Kidney capillary endothelial cell (primary cell): ENCODE measurements at places on chromosomes 4 and X.

DNA sequence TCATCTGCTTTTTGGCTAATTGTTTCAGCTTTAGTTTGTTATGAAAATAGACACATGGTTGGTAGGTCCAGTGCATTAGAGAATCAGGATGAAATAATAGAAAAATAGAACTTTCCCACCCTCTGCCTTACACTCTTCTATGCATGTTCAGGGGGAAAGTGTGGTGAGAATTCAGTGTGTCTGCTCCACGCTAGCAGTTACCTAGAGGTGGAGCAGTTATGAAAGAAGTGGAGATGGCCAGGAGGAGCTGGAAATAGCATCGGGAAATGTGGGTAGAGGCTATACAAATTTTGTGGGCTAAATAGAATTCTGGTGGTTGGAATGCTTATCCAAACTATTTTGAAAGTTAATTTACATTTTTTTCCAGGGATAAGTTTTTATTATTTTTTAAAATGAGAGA is 91.4 kb upstream of the MAD2L1 start:
- DNase-seq: no peak

GRCh38 chrX:100975212-100975611 is 5.7 kb downstream of the ARL13A start:
- no peak for DNase-seq

DNA sequence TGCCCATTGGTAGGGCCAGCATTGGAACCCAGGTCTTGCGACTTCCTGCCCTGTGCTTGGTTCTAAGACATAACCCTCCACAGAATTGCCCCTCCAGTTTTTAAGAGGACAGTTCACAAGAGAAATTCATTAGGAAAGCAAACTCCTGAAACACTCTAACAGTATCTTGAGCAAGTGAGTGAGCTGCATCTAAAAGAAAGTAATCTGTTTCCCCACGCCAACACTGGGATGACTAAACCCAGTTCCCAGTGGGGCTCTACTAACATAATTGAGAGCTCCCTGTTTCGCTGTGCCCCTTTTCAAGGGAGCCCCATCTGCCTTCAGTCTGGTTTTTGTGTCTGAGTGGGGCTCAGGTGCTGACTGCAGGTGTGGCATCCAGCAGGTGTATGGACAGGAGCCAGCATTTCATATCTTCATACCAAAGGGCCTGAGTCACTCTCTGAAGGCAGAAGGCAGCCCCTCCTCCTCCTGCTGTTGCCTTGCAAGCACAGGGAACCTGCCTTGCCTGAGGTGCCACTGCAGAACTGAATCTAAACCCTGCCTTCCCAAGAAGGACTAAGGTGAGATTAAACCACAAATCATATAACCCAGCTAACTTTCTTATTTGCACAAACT is 8.0 kb downstream of the AMOT start:
- DNase-seq: no peak

DNA sequence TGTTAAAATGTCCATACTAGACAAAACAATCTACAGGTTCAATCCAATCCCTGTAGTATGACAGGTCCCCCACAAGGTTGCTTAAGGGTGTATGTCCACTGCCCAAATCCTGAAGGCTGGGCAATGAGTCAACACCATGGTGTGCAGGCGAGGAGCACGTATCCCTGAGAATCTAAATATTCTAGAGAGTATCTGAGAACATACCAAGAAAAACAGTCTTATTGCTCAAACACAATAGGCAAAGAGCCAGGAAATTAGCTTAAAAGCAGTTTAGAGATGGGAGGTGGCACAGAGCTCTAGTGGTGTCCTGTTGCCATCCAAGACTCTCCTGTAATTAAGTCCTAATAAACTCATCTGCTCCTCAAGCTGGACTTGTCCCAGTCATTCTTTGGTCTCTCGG is 37.0 kb downstream of the RCHY1 start:
- DNase-seq: no peak

GRCh38 chrX:130125091-130125874 is 15.0 kb upstream of the ELF4 start:
- DNase-seq: no peak

DNA sequence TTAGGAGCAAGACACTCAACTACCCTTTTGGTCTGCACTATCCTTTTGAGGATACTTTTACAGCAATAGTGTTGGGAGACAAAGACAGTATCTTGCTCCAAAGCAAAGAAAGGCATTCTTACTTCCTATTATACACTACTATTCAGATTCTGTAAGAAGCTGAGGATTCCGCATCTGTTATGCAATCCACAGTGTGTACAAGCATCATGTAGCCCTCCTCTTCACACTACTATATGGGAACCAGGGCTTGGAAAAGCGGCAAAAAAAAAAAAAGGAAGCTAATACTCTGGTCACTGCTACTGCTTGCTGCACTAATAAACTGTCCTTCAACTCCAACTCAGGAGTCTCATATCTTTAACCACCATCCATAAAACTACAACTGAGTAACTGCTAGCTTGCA is 59.1 kb downstream of the FBXW7 start:
- DNase-seq: no peak

DNA sequence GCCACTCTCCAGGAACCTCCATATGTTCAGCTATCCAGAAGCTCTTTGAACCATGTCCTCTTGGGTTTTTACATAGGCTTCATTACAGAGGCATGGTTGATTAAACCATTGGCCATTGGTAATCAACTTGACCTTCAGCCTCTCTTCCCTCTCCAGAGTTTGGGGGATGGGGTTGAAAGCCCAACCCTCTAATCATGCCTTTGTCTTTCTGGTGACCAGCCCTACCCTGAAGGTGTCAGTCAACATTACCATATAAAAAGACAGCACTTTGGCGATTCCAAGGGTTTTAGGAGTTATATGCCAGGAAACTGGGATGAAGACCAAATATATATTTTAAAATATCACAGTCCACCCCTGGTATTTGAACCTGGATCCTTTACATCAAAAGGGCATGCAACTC is 222.5 kb downstream of the CHIC1 start:
- no peak for DNase-seq

GRCh38 chr4:135277068-135277979 is 1075.7 kb upstream of the PABPC4L start:
- DNase-seq: no peak

DNA sequence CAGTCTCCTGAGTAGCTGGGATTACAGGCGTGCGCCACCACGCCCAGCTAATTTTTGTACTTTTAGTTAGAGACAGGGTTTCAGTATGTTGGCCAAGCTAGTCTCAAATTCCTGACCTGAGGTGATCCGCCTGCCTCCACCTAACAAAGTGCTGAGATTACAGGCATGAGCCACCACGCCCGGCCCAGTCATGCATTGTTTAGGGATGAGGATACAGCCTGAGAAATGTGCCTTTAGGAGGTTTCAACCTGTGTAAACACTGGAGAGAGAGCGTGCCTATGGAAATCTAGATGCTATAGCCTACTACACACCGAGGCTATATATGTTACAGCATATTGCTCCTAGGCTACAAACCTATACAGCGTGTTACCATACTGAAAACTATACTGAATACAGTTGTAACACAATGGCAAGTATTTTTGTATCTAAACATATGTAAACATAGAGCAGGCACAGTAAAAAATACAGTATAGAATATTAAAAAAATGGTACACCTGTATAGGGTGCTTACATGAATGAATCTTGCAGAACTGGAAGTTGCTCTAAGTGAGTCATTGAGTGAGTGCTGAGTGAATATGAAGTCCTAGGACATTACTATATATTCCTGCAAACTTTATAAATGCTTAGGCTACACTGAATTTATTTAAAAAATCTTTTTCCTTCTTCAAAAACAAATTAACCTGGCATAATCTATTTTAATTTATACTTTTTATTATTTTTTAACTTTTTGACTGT is 588.2 kb upstream of the ADGRL3 start:
- no peak for DNase-seq

- DNase-seq: no peak
Measured at GRCh38 chrX:46588263-46588662, 14.7 kb downstream of the CHST7 start.

DNA sequence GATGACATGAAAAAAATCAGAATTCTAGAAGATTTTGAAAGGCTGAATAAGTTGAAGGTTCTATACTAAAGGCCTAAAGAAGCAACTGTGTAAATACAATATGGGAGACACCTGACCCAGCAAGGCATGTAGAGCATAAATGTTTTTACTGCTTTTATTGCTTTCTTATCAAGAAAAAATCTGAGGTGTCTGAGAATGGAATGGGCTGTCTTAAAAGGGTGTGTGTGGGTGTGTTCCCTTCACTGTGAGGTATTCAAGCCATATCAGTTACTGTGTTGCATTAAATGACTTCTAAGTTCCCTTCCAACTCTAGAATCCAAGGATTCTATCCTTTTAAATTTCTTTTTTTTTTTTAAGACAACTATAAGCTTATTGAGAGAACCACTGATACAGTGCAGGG is 15.7 kb downstream of the ATP8A1 start:
- no peak for DNase-seq

DNA sequence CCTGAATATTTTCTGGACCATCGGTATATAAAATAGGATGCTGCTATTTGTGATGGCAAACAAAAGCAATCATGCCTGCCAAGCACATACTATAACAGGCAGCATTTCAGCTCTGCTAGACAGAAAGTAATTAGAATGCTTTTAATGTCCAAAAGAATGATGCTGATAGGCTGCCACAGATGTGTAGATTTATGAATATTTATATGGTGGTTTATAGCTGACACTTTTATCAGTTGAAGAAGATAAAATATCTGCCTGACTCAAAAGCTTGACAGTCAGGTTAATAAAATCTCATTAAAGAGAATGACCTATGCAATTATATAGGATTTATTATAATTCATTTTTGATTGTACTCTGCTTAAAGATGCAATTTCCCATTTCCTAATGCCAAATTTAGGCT is 4.0 kb downstream of the BEND4 start:
- DNase-seq: no peak

DNA sequence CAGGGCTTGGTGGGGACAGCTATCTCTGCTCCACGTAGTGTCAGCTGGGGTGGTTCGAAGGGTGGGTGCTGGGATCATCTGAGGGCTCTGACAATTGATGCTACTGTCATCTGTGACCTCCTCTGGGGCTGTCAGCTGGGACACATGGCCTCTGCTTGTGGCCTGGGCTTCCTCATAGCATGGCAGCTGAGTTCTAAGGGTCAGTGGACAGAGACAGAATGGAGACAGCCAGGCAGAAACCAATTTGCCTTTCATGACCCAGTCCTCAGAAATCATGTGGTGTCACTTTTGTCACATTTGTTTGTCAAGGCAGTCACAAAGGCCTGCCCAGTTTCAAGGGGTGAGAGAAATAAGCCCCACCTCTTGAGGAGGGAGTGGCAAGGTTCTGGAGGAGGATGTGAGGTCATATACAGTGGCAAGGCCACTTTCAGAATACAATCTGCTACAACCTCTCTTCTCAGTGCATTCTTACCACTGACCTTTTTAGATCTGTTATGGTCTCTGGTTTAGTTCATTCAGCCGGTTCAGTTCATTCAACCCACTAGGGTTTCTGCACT is 103.6 kb upstream of the BCOR start:
- no peak for DNase-seq

- no peak for DNase-seq
Measured at GRCh38 chr4:128635141-128635954, 174.2 kb upstream of the JADE1 start.

GRCh38 chrX:133350751-133351150 is 64.5 kb downstream of the GPC4 start:
- no peak for DNase-seq

GRCh38 chrX:16882169-16882568 is 12.0 kb upstream of the RBBP7 start:
- no peak for DNase-seq

DNA sequence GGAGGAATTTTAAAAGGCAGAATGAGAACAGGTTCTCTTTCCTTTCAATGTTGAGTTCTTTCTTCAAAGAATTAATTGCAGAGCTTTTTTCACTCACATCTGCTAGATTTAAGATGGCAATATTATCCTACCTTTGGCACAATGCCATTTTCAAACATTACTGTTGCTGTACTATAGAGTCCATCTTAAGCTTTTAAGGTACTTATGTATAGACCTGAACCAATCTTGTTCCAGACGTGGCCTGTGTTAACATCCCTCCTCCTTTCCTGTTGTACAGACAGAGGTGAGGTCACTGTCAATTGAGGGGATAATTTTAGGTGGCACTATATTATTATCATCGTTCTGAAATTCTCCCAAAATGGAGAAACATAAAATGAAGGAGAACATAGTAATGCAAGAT is 53.0 kb upstream of the MYOZ2 start:
- no peak for DNase-seq
